Stimulated activated CD4-positive, alpha-beta T cell treated with anti-CD3 and anti-CD28 coated beads, Interleukin-4, amount 100 ng/mL, for 4 hours (primary cell): ENCODE measurements at places on chromosomes 1 and 21.

GRCh38 chr1:157893686-157894085 is 52.1 kb upstream of the CD5L start:
- no peak for DNase-seq

DNA sequence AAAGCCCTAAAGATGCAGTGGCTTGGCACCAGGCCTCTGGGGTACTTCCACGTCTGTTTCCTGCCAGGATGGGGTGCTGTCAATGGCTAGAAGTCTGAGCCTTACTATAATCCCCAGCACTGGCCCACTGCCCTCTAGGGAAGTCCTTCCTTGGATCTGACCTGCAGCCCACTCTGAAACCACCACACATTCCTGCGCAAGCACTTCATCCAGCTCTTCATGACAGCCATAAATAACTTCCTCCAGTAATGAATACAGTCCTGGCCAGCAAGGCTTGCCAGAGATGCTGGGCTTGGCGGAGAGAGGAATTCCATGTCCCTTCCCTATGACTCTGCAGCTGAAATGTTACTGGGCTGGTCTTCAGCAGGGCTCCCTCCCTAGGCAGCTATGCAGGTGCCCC is 32.6 kb downstream of the ALPL start:
- no peak for DNase-seq

DNA sequence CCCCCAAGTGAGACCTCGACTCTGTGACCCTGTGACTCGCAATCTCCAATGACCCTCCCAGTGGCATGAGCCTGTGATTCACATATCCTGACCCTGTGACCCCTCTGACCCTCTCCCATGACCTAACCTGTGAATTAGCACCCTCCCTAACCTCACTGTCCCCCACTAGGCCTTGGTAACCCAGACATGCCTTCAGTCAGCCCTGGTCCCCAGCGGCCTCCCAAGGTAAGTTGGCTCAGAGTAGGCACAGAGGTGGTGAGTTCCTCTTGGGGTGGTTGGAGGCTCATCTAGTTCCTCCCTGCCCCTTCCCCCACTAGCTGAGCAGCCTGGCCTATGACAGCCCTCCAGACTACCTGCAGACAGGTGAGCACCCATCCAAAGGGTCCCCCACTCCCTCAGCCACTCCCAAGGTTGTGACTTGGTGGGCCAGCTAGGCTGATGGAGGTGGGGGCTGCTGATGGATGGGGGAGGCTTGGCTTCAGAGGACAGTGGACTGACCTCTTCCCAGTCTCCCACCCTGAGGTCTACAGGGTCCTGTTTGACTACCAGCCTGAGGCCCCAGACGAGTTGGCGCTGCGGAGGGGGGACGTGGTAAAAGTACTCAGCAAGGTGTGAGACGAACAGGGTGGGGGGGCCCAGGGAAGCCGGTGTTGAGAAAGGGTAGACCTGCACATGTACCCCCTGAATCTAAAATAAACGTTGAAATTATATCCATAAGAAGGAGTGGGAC is 1.6 kb downstream of the SH3D21 start:
- no peak for DNase-seq

DNA sequence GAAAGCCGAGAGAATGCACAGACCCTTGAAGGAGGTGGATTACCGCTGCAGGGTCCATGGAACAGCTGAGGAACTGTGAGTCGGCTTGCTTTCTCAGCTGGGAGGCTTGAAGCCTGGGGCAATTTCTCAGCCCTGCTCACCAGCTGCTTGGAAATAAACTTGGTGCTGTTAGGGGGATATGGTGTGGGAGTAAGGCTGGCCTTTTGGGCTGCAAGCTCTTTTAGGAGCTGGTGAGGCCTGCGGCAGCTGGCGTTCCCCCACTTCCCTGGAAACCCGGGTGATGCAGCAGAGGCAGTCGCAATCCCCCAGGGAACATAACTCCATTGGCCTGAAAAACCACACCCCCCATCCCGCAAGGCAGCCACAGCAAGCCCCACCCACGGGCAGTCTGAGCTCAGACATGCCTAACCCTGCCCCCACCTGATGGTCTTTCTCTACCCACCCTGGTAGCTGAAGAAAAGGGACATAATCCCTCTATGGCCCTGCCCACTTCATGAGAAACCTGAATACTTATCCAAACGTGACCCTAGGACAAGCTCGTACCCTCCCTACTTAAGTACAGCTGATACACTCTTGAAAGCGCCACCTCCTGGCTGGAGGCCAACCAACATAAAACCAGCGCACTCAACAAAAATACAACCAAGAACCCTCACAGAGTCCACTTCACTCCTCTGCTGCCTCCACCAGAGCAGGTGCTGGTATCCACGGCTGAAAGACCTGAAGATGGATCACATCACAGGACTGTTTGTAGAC is 1995.8 kb downstream of the NCAM2 start:
- DNase-seq, result no peak

DNA sequence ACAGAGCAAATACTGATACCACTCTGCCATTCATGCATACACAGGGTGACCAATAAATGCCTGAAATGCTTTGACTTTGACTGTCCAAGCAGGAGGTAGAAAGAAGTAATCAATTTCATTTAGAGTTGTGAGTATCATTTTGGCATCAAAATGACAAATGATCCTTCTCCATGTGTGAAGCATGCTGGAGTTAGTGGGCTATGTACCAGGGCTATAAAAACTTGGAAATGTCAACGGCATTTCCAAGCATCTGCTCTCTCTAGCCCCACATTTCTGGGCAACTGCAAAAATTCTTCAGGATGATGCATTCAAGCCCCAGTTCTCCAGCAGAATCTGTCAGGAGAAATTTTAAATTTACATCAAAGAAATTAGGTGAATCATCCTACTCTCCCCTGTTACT is 208.4 kb upstream of the PTBP2 start:
- DNase-seq, result no peak

GRCh38 chr21:46028573-46029091 is 47.1 kb downstream of the COL6A1 start:
- DNase-seq, result no peak

DNA sequence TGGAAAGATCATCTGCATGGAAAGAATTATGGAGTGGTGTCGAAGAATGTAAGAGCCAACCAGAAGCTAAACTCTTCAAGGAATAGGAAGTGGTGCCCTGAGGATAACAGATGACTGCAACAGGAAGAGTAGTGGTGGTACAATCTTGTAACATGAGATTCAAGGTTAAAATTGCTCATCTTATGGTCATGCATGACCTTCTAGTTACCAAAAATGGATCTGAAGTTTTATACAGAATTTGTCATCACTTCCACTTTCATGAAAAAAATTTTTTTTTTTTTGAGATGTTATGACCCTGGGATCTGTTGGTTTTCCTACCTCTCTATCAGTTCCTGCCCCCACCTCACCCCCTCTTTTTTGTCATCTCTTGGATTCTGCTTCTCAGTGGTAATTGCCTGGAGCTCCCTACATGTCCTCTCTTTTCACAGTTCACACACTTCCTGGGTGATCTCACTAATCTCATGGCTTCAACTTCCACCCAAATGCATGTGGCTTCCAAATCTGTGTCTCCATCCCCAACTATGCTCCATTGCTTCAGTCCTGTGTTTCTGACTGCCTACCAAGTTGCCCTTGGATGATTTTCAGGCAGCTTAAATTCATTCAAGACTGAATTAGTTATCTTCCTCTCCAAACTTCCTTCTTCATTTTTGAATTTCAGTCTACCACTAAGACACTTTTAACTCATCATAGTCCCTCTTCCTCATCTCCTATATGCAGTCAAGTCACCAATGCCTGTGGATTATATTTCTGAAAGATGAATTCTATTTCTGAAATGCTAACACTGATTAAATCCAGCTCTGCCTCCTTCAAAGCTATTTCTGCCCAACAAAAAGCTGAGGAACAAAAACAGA is 48.4 kb downstream of the SLAMF6 start:
- no peak for DNase-seq

DNA sequence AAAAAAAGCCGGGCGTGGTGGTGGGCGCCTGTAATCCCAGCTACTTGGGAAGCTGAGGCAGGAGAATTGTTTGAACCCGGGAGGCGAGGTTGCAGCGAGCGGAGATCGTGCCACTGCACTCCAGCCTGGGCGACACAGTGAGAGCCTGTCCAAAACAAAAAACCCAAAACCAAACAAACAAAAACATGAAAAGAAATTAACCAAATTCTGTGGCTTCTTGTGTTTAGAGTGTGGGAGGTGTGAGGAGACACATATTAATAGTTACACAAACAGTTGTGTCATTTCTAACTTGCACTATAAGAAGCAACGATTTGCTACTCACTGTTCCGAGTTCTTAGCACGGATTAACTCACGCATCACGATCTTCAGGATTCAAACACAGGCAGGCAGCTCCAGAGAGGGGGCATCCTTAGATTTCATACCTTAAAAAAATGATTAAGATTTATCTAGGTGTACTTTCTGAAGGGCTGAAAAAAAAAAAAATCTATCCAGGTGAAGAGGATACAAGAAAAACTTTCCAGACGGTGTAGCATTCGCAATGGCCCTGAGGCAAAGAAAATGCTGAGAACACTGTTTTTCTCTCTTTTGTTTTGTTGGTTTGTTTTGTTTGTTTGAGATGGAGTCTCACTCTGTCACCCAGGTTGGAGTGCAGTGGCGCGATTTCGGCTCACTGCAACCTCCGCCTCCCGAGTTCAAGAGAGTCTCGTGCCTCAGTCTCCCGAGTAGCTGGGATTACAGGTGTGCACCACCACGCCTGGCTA is 713 bp upstream of the HMGCL start:
- DNase-seq, result no peak

DNA sequence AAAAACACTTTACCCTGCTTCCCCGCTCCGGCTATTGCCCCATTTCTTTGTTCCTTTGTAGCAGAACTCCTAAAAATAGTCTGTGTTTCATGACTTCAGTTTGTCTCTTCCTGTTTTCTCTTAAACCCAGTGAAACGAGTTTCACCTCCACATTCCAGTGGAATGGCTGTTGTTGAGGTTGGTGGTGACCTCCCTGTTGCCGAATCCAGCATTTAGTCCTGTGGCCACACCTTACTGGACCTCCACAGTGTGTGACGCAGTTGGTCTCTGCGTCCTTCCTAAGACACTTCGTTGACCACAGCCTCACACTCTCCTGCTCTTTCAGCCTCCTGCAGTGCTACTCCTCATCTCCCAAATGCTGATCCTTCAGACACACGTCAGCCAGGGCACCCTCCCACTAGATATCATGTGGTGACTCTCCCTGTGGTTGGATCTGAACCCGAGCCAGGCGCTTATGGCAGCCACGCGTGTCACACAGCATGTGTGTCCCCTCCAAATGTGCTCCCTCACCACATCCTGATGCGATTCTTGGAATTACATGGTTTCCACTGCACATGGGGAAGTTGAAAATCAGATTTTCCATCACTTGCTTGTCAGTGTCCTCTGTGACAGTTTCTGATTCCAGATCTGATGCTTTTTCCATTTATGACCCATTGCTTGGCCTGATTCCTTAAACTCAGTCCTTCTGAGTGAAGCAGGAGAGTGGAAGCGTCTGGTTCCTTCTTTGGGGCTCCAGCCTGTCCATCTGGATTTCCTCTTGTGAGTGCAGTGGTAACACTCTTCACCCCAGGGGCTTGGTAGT is 99.1 kb upstream of the ARTN start:
- no peak for DNase-seq

- no peak for DNase-seq
Measured at GRCh38 chr1:50970509-50970887, 453 bp downstream of the CDKN2C start.

DNA sequence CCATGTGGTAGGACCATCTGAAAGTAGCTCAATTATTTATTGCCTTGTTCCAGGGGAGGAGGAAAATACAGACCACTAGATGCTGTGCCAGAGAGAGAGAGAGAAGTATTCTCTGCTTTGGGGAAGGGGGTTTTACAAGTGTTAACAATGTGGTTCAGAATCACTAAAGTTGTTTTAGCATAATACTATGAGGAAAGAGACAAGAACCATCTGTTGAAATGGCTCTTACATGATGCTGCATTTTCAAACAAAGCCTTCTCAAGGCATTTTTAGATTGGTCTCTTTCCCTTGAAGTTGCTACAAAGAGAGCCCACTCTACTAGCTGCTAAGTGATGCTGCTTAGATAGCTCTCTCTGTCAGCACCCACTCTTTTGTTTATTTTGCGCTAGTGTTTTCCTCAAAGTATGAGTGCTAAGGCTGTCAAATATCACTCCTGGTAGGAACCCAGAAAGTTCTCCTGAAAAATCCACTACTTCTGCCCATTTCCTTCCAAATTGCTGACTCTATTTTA is 255.1 kb downstream of the NFIA start:
- DNase-seq, result no peak

DNA sequence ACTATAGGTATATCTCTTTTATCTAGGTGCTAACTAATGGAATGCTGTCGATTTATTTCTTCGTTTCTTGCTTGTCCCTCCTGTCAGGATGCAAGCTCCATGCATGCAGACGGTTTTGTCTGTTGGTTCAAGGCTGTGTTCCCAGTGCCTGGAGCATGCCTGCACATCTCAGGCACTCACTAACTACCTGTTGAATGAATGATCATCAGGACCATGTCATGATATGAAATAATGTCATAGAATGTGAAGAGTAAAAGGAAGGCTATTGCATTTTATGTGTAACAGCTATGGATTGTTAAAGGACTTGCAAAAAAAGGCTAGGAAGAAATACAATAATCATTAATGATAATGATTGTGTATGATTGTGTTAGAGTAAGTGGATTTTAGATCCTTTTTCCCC is 4.2 kb downstream of the GPR25 start:
- DNase-seq, result no peak
